ENCODE measurements at places on chromosomes 2 and 18. TPM values are rescaled to one million over a fixed set of nuclear protein-coding genes. Genes with fewer than 3 reads are reported as not detected.

Gene SPATA3
- total RNA-seq: not detected

Gene RAD51AP2
- total RNA-seq: 0.82 TPM

Gene VIL1
- total RNA-seq: not detected

Gene CXCR1
- total RNA-seq: under 0.01 TPM

Gene PSMA8
- not detected for total RNA-seq
